CD8-positive, alpha-beta memory T cell (primary cell): ENCODE measurements at places on chromosomes 5 and 9. TPM values are rescaled to one million over a fixed set of nuclear protein-coding genes. Genes with fewer than 3 reads are reported as not detected.

Gene HDAC3
- total RNA-seq, result 74.8 TPM

GRCh38 chr5:151154931-151155774, 2.4 kb downstream of the ANXA6 start:
- peak; percentile 78 for DNase-seq
- peak overlapping the region; percentile 86 for H3K4me3 ChIP-seq
- peaks cover 5% of the 10 kb centered on the region for H3K36me3 ChIP-seq
- peaks cover 73% of the 10 kb centered on the region for H3K4me1 ChIP-seq
- no peaks in the 10 kb centered on the region for H3K27me3 ChIP-seq

- no peaks in the 10 kb centered on the region for H3K36me3 ChIP-seq
- H3K4me1 ChIP-seq, result peaks cover 3% of the 10 kb centered on the region
- H3K27me3 ChIP-seq, result no peaks in the 10 kb centered on the region
- DNase-seq, result no peak
- no peak overlapping the region for H3K27ac ChIP-seq
These were observed 219.0 kb downstream of the AOPEP start for GRCh38 chr9:94945197-94946144.

DNA sequence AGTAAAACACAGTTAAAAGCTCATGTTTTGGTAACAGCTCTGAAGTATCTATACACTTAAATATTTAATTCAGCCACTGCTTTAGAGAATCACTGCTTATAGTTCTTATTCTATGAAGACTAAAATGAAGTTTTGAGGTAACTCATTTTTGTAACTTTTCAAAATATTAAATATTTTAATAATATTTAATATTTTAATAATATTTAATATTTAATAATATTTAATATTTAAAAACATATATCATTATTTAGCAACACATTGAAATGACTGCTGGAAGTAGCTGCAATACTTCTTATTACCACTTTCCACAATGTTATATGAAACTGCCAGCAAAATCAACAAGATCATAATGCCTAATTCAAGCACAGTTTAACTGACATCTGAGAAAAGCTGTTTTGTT, 18.7 kb upstream of the GCNT4 start:
- no peak overlapping the region for H3K27ac ChIP-seq
- no peaks in the 10 kb centered on the region for H3K4me1 ChIP-seq
- no peaks in the 10 kb centered on the region for H3K36me3 ChIP-seq
- no peak overlapping the region for H3K4me3 ChIP-seq
